ENCODE measurements at places on chromosomes 16 and 17.

- no peak for DNase-seq
These were observed 9.8 kb upstream of the TMEM92 start for GRCh38 chr17:50264263-50265113.

DNA sequence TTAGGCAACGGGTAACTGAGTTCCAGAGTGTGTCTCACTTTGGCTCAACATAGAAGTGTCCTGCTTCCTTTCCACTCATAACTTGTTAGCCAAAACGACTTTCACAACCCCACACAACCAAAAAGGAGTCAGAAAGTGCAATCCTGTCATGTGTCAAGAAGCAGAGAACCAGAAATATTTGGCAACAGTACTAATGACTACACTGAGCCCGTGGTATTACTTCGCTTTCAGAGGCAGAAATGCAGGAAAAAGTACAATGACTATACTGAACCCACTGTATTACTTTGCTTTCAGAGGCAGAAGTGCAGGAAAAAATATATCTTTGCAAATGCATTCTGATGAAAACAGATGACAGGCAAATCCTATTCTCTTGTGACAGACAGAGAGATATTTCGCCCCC lies 484.6 kb downstream of the KIF2B start:
- no peak for DNase-seq

DNA sequence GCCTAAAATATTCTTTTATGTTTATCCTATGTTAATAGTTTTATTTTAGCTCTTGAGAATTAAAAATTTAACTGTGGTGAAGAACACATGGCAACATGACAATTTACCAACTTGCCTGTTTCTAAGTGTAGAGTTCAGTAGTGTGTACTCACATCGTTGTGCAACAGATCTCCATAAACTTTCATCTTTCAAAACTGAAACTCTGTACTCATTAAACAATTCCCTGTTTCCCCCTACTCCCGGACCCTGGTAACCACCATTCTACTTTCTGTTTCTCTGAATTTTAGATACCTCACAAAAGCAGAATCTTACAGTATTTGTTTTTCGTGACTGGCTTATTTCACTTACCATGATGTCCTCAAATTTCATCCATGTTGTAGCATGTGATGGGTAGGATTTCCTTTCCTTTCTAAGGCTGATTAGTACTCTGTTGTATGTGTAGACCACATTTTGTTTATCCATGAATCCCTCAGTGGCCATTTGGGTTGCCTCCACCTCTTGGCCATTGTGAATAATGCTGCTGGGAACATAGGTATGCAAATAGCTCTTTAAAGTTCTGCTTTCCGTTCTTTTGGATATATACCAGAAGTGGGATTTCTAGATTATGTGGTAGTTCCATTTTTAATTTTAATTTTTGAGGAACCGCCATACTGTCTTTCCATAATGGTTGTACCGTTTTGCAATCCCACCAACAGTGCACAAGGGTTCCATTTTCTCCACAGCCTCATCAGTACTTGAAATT lies 17.4 kb downstream of the IST1 start:
- DNase-seq, result no peak

DNA sequence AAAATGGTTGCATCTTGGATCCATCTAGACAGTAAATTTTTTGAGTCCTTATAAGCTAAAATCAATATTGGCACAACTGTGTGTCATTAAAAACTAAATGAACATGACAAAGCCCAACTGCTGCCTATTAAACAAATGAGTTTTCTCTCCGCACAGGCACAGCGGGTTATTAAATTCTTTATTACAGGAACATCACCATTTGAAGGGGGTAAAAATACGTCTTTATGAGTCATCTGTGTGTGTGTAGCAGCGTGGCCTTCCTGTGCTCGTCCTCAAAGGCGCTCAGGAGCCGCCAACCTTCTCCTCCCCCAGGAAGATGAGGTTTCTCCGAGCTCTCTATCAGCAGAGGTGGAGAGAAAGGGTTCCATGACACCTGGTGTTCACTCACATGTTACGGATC lies 62.6 kb upstream of the SDK2 start:
- no peak for DNase-seq

DNA sequence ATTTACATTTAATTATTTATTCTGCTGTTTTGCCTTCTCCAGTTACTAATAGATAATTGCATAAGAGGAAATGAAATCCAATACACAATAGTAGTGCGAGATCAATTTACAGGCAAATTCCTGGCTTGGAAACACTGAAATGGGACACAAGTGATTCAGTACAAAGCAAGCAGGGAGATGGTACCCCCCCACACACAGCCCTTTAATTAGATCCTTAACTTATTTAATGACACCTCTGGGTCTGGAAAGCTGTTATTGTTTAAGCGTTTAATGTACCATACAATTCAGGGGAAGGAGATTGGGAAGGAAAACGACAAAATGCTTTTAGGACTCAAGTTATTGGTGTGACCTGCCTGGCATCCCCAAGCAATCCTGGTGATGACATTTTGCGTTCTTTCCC lies 318.2 kb downstream of the NPIPA8 start:
- DNase-seq, result no peak

- DNase-seq, result no peak
These were observed 38.2 kb upstream of the ZC3H18 start for GRCh38 chr16:88531931-88532433.

- DNase-seq, result no peak
These were observed 3.8 kb downstream of the HOXB2 start for GRCh38 chr17:48541036-48541576.

DNA sequence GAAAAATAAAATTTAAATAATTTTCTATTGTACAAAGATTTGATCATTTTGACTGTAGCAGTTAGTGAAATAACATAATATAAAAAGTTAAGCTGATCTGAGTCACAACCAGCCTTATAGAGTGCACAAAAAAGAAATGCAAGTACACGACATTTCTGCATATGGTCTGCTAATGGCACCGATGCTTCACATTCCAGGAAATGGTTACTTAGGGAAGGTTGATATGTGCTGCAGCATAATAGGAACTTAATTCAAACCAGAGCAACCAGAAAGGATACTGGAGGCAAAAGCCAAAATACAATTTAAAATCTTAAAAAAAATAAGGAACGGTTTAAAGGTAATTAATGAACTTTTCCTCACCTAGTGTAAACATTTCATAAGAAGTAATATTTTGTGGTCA lies 10.0 kb upstream of the CFDP1 start:
- no peak for DNase-seq

DNA sequence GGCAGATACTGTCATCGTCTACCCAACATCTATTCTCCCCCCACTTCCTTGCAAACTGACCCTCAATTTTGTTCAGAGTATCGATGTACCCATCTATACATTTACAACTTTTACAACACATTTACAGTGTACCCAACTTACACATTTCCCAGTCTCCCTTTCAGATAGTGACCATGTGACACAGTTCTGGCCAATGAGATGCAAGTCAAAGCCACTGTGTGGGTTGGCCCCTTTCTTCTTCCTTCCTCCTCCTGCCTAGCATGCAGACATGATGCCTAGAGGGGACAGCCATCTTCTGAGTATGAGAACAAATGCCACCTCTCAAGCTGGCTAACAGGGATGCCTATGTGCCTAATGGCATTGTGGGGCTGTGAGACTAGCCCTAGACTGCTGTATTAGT lies 11.3 kb upstream of the NFAT5 start:
- no peak for DNase-seq

GRCh38 chr17:38333635-38334295 lies 10.0 kb downstream of the GPR179 start:
- peak; percentile 54 for DNase-seq

DNA sequence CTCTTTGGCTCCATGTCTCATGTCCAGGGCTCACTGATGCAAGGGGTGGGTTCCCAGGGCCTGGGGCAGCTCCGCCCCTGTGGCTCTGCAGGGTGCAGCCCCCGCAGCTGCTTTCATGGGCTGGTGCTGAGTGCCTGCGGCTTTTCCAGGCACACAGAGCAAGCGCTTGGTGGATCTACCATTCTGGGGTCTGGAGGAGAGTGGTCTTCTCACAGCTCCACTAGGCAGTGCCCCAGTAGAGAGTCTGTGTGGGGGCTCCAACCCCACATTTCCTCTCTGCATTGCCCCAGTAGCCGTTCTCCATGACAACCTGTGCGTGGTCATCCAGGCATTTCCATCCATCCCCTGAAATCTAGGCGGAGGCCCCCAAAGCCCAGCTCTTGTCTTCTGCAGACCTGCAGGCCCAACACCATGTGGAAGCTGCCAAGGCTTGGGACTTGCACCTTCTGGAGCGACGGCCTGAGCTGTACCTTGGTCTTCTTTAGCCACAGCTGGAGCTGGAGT lies 5.2 kb downstream of the IL32 start:
- DNase-seq, result no peak

- DNase-seq, result no peak
These were observed 4.6 kb upstream of the KLHL36 start for GRCh38 chr16:84643674-84644073.

DNA sequence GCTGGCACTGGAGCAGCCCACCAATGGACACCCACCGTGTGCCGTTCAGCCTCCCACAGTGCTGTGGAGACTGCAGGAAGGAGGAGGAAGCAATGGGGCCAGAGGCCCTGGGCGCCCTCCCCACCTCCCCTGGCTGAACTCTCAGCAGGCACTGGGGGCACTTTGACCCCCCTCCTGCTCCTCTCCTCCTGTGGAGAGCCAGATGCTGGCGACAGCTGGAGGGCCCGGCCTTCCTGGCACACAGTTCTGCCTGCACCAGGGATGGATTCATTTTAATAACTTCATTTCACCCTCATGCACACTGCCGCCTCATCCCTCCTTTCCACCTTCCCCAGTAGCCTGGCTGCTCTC lies 6.0 kb downstream of the NXPH3 start:
- no peak for DNase-seq

DNA sequence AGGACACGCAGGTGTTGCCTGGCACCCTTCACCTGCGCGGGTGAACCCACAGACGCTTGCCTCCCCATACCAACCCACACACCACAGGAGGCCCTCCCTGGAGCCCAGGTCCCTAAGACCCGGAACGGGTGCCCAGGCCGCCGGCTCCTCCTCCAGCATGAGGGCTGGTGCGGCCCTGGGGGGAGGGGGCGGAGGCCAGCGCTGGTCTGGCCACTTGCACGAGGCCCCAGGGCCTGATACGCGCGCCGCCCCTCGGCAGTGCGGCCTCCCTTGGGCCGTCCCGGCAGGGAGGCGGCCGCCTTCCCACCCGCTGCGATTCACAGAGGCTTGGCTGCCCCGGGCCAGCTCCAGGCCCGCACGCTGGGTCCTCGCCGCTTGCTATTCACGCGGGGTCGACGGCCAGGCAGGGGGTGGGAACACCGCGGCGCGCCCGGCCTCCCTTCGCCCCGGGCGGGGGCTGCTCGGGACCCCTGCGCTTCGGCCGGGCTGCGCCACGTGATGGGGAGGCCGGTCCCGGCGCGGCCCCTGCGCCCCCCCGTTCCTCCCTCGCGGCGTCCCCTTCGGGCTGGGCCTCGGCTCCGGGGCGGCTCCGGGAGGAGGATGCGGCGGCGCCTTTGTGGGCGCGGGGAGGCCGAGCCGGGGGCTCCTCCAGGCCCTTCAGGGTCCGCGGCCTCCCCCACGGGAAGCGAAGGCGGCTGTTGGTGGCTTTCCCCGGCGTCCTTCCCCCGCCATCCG lies 685 bp downstream of the FASN start:
- DNase-seq, result peak; percentile 22

GRCh38 chr17:72076678-72077030 lies 44.2 kb upstream of the SOX9 start:
- DNase-seq, result no peak

- no peak for DNase-seq
These were observed 17.7 kb downstream of the C16orf82 start for GRCh38 chr16:27084307-27085028.

DNA sequence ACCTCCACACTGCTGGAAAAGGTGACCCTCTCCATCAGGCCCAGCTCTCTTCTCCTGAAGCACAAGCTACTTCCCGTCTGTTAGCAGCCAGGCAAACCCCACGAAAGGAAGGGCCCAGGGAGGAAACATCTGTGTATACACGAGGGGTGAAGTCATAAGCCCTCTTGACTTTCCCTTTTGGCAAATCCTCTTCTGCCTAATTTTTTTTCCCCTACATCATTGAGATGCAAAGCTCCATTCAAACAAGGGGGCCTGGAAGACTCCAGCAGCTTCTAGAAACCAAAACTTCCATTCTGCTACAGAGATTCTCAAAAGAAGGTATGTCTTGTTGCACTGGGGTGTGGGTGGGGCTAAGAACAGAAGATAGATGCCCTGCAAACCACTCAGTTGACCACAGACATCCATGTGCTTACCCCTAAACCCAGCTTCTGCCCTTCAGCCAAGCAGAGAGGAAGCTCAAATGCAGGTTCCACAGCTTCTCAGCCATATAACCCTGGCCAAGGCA lies 145.6 kb upstream of the RCVRN start:
- DNase-seq, result no peak

DNA sequence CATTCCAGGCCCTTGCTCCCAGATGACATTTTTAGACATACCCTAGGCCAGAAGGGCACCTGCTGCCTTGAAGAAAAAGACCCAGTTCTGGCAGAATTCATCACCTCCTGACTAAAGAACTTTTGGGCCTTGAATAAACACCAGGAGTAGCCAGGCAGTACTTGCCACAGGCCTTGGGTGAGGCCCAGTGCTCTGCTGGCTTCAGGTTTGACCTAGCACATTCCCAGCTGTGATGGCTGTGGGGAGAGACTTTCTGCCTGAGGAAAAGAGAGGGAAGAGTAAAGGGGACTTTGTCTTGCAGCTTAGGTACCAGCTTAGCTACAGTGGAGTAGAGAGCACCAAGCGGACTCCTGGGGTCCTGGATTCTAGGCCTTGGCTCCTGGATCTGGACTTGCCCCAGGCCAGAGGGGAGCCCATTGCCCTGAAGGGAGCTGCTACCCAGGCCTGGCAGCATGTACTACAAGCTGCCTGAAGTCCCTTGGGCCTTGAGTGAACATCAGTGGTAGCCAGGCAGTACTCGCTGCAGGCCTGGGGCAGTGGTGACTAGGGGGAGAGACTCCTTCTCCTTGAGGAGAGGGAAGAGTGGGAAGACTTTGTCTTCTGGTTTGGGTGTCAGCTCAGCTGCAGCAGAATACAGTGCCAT lies 44.3 kb downstream of the ABCA8 start:
- no peak for DNase-seq

GRCh38 chr17:64250233-64250835 lies 12.7 kb downstream of the TEX2 start:
- DNase-seq, result no peak

GRCh38 chr16:81784072-81784795 lies 5.1 kb downstream of the PLCG2 start:
- no peak for DNase-seq

DNA sequence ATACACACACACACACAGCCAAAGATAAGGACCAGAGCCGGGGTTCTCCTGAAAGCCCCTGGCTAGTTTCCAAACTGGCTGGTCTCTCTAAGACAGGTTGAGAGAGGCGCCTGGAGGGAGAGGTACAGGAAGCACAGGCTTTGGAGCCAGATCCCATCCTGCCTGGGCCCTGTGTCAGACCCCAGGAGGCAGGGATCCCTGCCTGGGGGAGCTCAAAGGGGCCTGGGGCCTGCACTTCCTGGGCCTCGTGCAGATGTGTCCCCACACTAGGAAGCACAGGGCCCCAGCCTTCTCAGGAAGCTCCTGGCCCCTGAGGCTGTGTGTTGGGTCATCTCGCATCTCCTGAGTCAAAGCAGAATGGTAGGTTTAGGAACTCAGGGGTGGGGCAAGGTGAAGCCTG lies 16.0 kb downstream of the SLC5A10 start:
- DNase-seq, result no peak

GRCh38 chr16:54174750-54175149 lies 111.8 kb downstream of the IRX3 start:
- DNase-seq, result no peak
